ENCODE measurements at places on chromosomes 3 and 15. TPM values are rescaled to one million over a fixed set of nuclear protein-coding genes. Genes with fewer than 3 reads are reported as not detected.

DNA sequence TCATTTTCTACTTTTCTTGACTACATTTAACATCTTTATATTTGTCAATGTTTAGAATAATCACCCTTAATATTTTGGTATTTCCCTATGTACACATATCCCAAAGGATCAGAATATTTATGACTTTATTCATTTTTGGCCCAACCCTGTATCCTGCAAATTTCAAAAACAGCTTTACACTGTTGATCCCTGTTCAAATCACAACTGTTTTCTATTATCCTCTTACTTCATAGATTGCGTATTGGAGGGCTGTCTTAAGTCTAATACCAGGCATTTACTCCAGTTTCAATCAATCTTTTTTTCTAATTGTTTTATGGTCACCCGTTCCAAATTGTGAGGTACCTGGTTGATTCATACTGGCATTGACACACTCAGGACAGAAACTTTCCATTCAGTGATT lies 107.9 kb downstream of the RPL22L1 start:
- no peak for DNase-seq

Gene ATP13A3
- 135 TPM for total RNA-seq

DNA sequence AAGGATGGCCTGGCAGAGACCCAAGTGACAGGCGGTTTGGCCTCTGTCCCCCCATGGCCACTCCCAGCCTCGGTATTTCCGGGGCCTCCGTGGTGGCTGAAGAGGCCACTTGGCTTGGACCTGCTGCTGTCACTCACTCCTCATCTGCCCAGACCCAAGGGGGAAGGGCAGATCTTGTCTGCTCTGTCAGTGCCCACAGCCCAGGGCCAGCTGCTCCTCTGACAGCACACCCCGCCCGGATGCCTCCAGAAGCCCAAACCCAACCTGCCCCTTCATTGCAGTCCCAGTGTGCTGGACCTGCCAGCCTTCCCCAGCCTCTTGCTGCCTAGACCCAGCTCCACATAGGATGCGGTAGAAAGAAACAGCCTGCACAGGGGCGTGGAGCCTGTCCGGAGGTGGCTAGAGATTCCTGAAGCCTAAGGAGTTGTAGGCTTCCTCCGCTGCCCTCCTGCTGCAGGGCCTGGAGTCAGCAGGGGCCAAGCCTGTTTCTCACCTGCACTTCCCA lies 52.0 kb downstream of the MAGEF1 start:
- no peak for DNase-seq

GRCh38 chr15:29454506-29454905 lies 184.9 kb upstream of the NSMCE3 start:
- DNase-seq: no peak

All from SJSA1 (cell line).